ENCODE measurements at places on chromosomes 7 and 10.
A peak's percentile ranks its signal among the peaks of the same experiment; 100 is the strongest.

DNA sequence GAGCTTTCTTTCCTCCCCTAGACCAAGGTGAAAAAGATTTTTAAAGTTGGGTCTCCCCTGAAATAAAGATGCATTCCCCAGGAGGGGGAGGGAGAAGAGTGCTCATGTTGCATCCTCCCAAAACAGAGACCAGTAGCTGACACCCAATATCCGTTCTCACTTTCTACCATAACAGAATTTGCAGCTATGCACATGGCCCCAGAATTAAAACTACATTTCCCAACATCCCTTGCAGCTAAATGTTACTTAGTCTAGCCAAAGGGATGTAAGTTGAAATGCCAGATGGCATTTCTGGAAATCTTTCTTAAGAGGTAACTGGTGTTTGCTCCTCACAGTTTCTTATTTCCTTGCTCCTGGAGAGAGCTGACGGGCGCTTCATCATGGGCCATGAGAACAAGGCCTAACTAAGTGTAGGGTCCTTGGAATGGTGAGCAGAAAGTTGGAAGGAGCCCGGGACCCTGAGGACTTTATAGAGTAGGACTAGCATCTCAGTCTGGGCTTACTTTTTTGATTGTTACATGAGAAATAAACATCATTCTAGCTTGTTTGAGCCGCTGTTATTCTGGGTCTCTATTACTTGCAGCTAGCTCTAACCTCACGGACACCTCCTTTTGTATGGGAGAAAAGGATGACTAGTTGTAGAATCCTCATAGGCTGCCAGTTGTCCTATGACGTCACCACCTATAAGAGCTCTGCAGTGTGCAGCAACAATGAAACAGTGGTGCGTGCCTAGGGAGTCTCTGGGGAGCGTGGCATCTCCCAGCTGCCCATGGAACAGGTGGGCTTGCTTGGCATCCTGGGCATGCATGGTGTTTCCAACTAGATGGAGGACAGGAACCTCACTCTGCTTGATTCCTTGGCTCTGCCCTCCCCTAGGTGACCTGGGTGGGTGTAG is 46.1 kb upstream of the EXOC6 start:
- no peak for DNase-seq

- DNase-seq, result peak; percentile 27
Observed at GRCh38 chr7:44378744-44379143, 53.4 kb upstream of the CAMK2B start.

GRCh38 chr10:74900297-74900696 is 73.9 kb downstream of the KAT6B start:
- no peak for DNase-seq

- DNase-seq, result no peak
Observed at GRCh38 chr7:102111061-102112041, 175.3 kb upstream of the SH2B2 start.

DNA sequence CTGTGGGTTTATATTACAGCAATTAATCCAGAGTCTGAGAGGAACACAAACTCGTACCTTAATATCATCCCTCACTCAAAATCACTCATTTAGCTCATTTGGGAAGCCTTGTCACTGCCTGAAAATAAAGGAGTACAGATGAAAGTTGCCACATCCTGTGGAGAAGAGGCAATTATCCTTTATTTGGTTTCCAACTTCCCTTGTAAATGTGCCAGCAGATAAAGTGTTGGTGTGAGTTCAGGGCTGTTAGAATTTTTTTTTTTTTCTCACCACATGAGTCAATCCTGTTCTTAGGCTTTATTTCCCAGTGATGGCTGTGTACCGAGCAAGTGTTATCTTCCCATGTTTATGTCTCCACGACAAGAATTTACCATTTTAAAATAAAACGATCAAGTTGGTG is 99.0 kb upstream of the SMIM30 start:
- no peak for DNase-seq

Measured in HFF-Myc (cell line).